ENCODE measurements at places on chromosomes 7 and 10.
A peak's percentile ranks its signal among the peaks of the same experiment; 100 is the strongest.

DNA sequence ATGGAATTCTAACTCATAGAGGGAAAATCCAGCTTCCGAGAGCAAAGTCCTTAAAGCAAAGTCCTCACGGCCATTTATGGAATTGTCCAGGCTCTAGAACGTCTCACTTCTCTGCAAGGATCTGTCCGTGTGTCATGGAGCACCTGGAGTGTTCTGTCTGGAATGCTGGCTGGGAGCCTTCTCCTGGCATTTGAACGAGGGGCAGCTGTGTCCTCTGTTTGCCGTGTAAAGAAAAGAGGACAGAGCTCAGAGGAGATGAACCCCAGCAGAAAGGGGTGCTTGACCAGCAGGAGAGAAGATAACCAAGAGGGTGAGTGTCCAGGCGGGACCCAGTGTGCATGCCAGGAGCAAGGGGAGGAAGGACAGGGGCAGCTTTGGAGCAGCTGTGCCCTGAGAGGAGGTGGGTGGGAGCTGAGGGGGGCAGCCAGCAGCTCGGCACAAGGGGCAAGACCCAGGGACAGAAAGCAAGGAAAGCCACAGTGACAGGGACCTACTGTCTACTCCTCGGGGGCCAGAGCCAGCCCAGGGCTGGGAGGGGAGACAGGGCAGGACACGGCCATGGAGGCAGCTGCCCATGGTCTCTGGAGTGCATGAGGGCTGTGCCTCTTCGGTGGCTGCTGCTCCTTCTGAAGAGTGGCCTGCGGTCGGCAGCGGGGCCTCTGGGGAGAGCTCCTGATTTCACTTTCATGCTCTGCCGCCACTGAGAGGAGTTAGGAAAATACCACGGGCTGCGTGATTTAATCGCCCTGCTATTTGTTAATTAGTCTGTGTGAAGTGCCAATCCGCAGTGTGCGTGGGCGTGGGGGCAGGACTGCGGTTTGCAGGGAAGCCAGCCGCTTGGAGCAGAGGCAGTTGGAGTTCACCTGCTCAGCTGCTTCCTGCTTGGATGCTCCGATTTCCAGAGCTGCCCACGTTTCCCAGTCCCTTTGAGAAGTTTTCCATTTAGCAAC is 149.3 kb upstream of the SHH start:
- no peak overlapping the region for H3K4me3 ChIP-seq
- DNase-seq = no peak
- no peak overlapping the region for H3K27ac ChIP-seq
- peaks cover 2% of the 10 kb centered on the region for H3K27me3 ChIP-seq
- H3K36me3 ChIP-seq = no peaks in the 10 kb centered on the region
- peaks cover 4% of the 10 kb centered on the region for H3K4me1 ChIP-seq

DNA sequence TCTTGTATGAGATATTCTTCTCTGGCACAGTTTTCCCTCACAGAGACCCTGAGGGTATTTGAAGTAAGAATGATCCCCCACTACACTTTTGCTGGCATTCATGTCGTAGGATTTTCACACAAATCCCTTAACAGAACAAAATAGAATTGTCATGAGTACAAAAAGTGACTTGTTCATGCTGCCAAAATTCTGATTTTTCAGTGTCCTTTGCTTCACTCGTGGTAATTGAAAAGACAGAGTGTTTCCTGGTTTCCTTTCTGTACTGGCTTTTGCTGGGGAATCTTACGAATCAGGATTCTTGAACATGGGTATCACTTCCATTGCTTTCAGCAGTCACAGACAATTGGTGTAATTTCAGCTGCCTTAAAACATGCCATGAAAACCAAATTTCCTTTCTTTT is 756.3 kb downstream of the REEP3 start:
- no peak overlapping the region for H3K4me3 ChIP-seq
- no peaks in the 10 kb centered on the region for H3K36me3 ChIP-seq
- no peak overlapping the region for H3K27ac ChIP-seq
- no peaks in the 10 kb centered on the region for H3K4me1 ChIP-seq

GRCh38 chr7:23472956-23473843 is 2.9 kb upstream of the IGF2BP3 start:
- H3K4me1 ChIP-seq = peaks cover 28% of the 10 kb centered on the region
- no peak for DNase-seq
- peak overlapping the region; percentile 42 for H3K4me3 ChIP-seq
- no peaks in the 10 kb centered on the region for H3K36me3 ChIP-seq

DNA sequence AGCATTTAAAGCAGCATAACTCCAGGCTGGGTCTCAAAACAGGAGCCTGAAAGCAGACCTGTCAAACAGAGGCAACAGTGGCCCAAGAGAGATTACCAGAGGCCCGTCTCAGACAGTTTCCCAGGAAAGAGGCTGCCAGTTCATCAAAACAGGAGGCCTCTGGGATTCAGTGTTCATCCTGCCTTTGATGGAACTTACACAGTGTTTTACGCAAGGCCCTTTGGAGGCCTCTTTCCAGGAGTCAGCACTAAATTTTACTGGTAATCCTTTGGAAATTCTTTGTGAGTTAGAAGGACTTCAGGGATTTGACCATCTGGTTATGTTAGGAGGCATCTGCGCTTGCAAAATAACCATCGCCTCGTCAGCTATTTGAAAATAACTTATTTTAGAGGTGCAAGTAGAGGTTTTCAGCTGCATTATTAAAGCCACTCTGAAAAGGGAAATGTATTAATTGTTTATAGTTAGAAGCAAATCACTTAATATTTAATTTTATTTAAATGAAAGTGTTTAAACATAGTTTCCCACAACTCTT is 501.2 kb upstream of the COBL start:
- H3K4me3 ChIP-seq = no peak overlapping the region
- peaks cover 2% of the 10 kb centered on the region for H3K27me3 ChIP-seq
- H3K27ac ChIP-seq = no peak overlapping the region
